ENCODE measurements at places on chromosomes 5 and 9.
A peak's percentile ranks its signal among the peaks of the same experiment; 100 is the strongest.

GRCh38 chr5:131640043-131640856 is 5.2 kb upstream of the RAPGEF6 start:
- DNase-seq: peak; percentile 78

DNA sequence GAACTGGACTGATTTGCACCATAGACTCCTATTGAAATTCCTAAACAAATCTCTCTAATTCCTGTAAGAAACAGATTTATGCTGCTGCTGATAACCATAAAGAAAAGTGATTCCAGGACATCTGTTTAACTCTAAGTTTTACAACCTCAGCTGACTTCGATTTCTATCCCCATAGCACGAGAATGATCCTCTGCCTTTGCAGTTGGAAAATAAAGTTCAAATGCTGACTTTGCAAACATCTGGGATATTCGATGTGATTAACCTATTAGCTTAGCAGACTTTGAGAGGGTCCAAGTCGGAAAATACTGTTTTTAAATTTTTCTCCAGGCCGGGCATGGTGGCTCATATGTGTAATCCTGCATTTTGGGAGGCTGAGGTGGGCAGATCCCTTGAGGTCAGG is 247.3 kb downstream of the PSAT1 start:
- DNase-seq: no peak

- no peak for DNase-seq
These were observed 1.7 kb upstream of the TENT4A start for GRCh38 chr5:6711409-6712141.

DNA sequence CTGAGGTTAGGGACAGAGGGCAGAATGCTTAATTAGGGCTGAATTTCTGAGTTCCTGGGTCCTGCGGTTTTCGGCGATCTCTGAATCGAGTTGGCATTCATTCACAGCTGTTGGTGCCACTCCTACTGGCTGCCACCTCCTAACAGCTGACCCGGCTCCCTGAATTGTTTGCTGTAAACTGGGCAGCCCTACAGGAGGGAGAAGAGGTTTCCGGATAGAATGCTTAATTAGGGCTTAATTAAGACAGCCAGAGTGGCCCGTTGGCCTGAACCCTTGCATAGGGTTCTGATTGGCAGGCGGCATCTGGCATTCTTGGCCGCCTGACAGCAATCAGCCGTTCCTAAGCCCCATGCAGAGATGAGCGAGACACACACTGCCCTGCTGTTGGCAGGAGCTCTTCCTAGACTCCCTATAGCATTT is 25.7 kb downstream of the FRMPD1 start:
- DNase-seq: no peak

GRCh38 chr5:82312373-82312856 is 34.3 kb upstream of the RPS23 start:
- DNase-seq: peak; percentile 68

- DNase-seq: peak; percentile 83
These were observed 79.8 kb downstream of the KLF4 start for GRCh38 chr9:107409581-107410389.
